ENCODE measurements at places on chromosomes 1 and 21.

DNA sequence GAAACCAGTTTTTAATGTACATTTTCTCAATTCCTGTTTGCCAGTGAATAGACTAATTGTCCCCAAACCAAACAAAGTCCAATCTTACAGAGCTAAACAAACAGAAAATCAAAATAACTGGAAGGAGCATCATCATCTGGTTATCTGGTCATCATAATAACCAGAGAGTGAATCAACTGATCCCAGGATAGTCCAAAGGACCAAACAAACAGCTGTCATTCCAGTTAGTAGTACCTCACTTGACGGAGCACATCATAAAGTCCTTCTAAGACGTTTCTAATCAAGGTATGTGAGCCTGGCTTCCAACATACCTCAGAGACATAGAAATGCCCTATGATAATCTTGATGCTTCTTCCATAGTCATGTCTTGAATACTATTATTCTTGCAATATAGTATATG is 240.5 kb downstream of the LTN1 start:
- DNase-seq: no peak

DNA sequence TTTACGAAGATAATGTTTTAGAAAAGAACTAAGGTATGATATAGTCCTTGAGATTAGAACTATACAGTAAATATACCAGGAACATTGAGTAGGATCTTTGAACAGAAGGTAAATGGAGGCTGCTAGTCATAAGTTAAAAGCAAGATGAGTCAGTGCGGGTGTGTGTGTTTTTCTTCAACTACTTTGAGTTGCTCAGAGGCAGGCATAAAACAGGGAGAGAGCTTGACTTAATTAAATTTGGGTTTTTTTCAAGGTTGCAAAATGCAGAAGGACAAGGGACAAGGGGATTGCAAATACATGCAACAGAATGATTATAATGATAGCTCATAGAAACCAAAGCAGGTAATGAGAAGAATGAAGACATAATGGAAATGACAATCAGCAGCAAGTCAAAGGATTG is 815.1 kb downstream of the NCAM2 start:
- no peak for DNase-seq

GRCh38 chr1:41726899-41727748 is 191.6 kb downstream of the HIVEP3 start:
- DNase-seq: no peak

GRCh38 chr1:208793861-208794345 is 549.7 kb upstream of the PLXNA2 start:
- DNase-seq: no peak

DNA sequence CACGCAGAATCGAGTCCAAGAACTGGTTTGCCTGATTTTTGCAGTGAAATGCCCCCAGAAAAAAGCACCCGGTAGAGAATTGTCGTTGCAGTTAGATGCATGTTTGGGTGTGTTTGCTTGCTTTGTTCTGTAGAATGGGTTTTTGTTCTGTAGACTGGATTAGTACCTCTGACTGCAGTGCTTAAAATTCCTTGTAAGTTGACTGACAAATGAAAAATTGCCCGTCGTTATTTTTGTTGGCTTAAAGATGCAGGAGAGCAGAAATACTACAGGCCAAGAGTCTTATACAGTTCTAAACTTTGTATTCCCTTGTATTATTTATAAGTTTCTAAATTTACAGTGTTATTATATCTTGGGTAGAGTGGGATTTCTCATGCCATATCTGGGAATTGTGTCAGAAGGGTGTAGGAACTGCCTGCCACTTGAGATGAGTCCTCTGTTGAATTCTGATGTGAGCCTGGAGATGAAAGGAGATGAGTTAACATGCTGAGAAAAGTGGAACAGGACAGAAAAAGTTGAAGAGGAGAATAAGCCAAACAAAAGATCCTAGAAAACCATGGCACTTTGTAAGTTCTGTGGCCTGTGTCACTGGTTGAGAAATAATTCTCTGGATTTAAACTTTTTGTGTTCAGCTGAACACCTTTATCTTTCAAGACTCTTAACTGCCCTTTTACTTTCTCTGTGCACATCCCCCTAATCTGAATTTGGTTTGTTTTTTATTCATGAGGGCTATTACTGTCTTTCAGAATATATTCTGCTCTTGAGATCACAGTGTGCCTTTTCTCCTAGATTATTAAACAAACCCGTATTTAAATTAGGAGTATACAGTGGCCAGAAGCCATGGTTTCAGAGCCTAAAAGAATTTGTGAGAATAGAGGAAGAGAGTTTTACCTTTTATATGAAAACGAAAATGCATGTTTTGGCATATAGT is 1.4 kb downstream of the DESI2 start:
- no peak for DNase-seq

GRCh38 chr21:44955141-44955797 is 15.4 kb downstream of the SLX9 start:
- DNase-seq: no peak

GRCh38 chr1:62448221-62448933 is 11.5 kb downstream of the USP1 start:
- no peak for DNase-seq

- no peak for DNase-seq
These were observed 7.7 kb downstream of the EPHX1 start for GRCh38 chr1:225817611-225818061.

DNA sequence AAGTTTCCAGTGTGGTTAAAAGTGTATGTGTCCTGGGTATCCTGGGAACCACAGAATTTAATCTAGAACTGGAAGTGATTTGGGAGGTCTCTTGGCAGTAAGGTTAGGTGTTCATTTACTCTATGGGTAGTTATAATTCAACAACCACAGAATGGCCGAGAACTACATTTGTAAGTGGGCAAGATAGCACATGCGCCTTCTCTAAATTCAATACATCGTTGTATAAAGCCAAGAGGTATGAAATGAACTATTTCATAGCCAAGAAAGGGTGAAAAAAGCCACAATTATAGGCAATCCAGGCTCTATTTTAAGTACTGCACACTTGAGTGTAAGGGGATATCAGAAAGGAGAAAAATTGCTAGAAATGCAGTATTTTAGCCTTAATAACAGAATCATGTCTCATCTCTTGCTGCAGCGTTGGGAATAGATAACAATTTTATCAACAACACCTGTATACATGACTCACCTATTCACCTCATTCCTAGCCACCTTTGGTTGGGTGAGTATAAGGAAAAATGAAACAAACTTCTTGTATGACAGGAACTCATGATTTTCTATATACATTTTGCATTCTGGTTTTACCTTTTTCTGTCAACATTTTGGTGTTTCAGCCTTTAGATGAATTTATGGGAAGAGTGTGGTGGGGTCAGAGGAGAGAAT is 4.5 kb downstream of the SDCCAG8 start:
- no peak for DNase-seq

Data from stimulated activated CD8-positive, alpha-beta memory T cell treated with anti-CD3 and anti-CD28 coated beads, Interleukin-15, amount 100 ng/mL, for 48 hours (primary cell).